ENCODE measurements at places on chromosomes 16 and 17.

GRCh38 chr17:27200476-27200875 lies 93.4 kb upstream of the WSB1 start:
- no peak for DNase-seq

- DNase-seq, result peak; percentile 66
These were observed 292.8 kb downstream of the SEC14L1 start for GRCh38 chr17:77433385-77434135.

GRCh38 chr16:89721546-89722391 lies 432 bp downstream of the ZNF276 start:
- DNase-seq, result peak; percentile 86

DNA sequence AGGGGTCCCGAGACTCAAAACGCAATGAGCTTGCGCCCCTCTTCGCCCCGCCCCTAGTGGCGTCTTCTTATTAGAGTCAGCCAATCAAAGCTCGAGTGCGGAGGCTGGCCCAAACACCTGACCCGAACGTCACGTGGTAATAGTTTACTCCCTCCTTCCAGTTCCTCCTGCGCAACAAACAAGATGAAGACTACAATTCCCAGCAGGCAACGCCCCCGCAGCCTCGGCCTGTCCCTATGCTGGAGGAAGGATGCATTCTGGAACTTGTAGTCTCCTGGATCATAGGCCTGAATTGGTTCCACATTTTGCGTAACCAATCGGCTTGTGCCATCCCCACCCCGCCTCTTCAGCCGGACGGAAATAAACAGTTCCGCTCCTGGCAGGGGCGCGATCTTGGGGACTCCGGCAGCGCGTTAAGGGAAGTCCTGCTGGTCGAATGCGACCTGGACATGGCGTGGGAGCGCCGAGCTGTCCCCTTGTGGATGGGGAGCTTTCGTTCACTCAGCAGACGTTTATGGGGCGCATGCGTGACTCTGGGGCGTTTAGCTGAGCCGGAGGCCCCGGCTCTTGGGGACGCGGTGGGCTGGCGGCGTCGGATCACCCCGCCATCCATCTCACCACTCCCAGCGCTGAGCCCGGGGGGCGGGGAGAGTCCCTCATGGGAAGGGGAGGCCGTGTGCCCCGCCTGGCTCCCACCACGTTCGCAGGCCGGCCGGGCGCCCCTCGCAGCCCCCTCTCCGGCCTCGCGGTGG lies at the start of gene WBP2:
TSS of gene WBP2 (minus strand) at position 26 of the 752 bp plus-strand sequence. CDS start 38 bp downstream, outside the sequence.
- DNase-seq, result peak; percentile 97

GRCh38 chr17:77592106-77592865 lies 366.2 kb upstream of the TNRC6C start:
- DNase-seq, result no peak

GRCh38 chr16:58377932-58378331 lies 14.3 kb upstream of the GINS3 start:
- DNase-seq, result no peak

DNA sequence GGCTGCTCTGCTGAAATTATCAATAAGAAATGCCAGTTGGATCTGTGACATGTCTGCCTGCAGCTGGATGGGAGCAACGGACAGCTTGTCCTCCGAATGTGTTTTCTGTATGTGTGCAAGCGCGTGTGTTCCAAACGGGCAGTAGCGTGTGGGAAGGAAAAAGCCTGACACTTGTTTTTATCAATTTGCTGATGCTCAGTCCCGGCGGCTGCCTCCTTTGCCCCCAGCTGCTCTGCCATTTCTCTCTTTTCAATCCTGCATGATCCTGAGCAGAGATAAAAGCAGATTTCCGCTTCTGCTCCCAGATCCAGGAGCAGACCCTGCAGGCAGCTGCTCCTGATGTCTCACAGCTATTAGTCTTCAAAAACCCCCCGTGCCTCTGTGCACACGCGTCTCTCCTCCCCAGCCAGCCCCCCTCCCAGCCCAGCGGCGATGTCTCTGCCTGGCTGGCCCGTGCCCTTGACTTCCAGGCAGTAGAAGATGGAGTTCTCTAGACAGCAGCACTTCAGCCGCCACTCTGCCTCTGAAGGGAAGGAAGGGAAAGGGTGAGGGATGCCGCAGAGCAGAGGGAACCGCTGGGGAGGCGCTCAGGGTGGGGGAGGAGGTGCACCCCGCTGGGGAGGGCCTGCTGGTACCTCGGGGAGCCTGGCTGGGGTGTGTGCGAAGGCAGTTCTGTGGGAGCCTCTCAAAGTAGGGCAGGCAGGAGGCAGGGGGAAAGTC lies 4.1 kb downstream of the PRCD start:
- no peak for DNase-seq

DNA sequence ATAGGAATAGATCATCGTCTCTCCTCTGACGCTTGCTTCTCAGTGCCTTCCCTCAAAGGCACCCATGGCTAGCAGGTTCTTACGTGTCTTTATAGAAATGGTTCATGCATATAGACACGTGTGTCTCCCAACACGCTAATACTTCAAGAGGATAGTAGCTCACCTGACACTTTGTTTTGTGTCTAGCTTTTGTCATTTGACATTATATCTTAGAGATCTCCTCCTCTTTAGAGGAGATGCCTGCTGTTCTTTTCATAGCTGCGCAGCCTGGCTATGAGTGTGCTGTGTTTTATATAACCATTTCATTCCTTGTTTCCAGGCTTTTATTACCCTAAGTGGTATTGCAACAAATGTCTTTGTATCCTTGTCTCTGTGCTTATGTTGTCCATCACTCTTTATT lies 411.7 kb downstream of the CPPED1 start:
- DNase-seq, result no peak
